Right renal pelvis (tissue), 4 donors: ENCODE measurements at places on chromosomes 7 and 10. TPM values are rescaled to one million over a fixed set of nuclear protein-coding genes. Genes with fewer than 3 reads are reported as not detected.

DNA sequence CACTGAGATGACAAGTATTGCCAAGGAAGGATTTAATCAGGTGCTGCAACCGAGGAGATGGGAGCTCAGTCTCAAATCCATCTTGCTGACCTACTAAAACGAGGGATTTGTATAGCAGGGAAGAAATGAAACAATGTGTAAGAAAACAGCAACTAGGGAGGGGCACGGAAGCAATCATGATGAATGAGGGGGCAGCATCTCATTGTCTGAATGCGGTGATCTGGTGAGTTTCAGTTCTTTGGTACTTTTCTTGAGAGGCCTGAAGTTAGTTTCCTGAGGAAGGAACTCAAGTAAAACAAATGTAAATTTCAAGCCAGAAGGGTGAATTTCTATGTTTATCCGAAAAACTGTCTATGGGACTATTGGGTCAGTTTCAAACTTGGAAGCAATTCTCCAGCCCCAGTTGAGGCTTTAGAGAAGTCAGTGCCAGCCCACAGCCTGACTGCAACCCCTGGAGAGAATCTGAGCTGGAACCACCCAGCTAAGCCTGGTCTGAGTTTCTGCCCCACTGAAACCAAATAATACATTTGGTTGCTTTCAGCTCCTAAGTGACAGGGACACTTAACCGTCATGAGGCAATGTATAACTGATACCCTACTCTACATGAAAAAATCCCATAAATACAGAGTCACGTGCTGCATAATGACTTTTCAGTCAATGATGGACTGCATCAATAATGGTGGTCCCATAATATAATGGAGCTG, 45.8 kb upstream of the TNS3 start:
- DNase-seq, result no peak

DNA sequence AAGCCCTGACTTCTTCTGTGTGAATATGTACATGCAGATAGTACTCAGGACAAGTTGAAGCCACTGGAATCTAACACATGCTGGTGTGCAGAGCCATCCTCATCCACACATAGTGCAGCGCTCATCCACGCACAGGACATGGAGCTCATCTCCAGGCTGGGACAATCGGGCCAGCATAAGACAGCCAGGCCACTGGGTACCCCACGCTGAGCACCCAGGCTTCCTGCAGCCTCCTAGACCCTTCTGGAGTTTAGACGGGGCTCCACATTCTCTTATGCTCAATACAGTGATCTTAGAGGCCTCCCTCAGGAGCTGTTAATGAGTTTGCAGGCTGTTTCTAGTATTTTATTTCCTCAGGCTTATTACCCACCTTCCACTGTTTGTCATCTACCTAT, 238.9 kb downstream of the TNS3 start:
- no peak for DNase-seq

ZNF727 gene
- not detected for polyA plus RNA-seq

DNA sequence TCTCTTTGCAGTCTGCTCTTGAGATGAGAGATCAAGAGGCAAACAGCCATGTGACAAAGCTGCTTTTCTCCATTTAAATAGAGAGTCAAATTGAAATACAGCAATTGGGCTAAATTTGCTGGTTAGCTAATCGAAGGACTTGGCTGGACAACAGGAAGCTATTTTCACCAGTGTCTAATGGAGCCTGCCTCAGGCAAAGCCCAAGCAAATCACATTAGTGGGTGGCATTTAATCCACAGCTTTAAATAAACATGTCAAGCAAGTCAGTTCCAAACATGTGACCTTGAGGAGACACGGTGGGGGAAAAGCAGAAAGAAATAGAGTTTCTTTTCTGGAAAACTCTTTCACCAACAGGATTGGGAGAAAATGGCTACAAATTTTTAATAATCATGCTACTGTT, 180.5 kb upstream of the AOAH start:
- peak; percentile 20 for DNase-seq

DNA sequence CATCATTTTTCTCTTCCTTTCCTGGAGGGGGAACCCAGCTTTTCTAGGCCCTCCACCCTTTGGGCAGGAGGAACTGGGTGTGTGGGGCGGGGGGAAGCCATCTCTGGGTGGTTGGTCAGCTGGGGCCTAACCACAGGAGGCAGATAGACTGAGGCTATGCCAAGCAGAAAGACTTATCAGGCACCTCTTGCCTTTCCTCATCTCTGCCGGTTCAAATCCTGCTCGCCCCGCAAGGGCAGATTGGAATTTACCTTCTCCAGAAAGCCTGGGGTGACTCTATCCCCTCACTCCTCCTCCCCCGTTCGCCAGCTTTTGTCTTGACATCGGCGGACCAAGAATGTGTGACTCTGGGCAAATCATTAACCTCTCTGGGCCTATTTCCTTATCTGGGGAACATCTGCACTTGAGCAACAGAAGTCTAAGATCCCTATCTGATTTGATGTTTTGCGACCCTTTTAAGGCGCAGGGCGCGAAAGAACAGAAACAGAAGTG, 584 bp upstream of the GARS1 start:
- no peak for DNase-seq

GRCh38 chr7:76293407-76293901, 9.0 kb upstream of the HSPB1 start:
- no peak for DNase-seq

DNA sequence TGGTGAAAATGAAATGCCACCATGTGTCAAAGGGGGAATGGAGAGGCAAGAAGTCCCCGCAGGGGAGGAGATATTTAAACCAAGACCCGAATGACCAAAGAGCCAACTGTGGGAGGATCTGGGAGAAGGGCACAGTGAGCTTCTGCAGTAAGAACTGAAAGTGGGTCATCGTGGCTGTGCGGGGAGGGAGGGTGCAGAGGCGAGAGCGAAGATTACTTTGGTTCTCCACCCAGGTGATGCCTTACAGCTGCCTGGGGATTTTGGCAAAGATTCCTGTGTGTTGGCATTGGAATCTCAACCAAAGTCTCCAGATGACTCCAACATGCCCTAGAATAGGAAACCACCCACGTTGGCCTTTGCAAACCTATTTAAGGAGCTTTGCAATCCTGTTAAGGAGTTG, 44.2 kb upstream of the ADAM12 start:
- DNase-seq, result no peak

CCDC146 gene
- polyA plus RNA-seq, result 21.2 TPM

- DNase-seq, result no peak
These were observed 111.7 kb downstream of the PARP12 start for GRCh38 chr7:139950881-139951525.

DNA sequence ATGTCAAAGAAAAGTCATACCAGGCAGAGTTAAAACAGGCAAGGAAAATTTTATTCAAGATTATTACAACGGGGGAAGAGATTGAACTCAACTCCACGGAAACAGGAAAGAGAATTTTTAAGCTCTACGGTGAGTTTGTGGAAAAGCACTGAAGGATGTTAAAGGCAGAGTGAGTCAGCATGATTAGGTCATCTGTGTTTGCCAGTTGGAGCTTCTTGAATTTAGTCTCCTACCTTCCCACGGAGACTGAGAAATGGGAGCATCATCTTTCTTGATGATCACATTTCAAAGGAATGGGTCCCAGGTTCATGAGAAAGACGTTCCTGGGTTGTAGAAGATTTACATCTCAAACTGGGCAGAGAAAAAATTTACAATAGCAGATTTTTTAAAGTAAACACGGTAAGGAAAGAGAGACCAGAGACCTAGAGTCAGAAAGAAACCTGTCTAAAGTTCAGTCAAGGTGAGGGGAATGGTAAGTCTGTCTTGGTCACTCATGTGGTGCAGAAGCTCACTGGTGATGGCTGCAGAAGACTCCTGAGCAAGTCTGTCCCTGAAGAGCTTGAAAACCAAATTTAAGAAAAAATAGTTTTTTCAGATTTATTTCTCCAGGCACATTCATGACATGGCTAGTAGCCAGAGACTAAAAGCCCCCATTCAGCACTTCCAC, 516.9 kb upstream of the LRRN3 start:
- DNase-seq, result no peak

DNA sequence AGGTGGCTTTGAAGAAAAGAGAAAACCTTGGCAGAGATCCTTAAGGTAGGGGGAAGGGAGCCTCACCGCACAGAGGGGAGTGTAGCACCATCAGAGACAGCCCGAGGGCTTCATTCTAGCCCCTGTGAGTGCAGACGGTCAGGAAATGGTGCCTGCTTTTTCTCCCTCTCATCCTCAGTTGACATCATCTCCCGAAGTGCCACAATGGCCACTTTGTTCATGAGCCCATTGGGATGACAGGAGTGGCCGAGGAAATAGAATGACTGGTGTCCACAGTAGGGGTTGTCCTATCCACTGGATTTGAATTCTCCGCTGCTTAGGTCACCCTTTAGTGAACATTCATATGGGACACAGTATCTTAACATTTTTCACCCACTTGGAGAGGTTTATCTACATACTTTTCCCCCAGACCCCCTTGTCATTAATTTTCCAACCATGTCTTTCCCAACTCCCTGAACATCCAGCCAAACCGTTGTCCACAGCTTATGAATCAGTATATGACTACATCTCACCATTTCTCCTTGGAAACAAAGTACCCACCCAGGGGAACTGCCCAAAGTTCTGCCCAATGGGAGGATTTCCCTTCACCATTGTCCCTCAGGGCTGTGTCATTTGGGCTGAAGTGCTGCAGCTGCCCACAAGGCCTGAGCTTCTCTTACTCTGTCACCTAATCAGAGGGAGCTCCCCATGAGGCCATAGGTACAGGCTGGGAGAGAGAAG, 108.8 kb downstream of the ADCY1 start:
- no peak for DNase-seq

DNA sequence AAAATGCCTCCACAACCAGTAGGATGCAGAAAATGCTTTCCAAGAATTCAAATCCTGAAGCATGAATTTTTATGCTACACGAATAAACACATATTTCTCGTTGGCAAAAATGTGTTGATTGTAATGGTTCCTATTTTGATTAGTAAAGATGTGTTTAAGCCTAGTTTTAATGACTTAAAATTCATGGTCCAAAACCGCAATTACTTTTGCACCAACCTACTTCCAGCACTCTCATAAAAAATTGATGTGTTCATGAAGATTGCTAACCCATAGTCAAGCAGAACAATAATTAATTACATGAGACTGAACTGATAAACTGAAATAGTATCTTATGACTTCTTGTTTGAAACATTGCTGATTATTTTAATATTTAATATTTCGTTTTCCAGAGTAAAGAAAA, 828.8 kb downstream of the CCSER2 start:
- no peak for DNase-seq

CFTR gene
- 5.5 TPM for polyA plus RNA-seq

HHEX gene
- polyA plus RNA-seq, result 11.1 TPM

CEP55 gene
- polyA plus RNA-seq, result 17.0 TPM

SPDYE9 gene
- polyA plus RNA-seq, result 0.29 TPM

DNA sequence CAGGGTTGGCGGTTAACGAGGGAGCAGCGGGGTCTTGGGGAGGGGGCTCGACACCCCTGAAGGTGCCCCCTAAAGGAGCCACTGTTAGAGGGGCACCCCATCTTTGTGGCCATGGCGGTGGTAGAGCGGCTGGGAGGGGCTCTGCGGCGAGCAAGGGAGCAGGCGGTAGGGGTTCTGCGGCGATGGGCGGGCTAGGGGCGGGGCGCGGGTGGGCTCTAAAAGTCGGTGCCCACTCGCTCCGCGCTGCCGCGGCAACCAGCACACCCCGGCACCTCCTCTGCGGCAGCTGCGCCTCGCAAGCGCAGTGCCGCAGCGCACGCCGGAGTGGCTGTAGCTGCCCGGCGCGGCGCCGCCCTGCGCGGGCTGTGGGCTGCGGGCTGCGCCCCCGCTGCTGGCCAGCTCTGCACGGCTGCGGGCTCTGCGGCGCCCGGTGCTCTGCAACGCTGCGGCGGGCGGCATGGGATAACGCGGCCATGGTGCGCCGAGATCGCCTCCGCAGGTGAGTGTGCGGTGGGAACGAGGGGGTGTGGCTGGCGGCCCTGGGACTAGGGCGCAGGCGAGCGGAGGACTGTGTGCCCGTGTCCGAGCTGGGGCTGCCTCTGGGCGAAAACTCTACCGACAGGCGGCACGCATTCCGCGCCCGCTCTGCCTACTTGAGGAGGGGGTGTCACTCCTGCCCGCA, at the start of gene MEST:
MEST (plus strand) TSS at position 245 of the 682 bp plus-strand sequence; CDS start at position 474, 229 bp downstream.
- no peak for DNase-seq

LRRC17 gene
- polyA plus RNA-seq, result 97.2 TPM

DNA sequence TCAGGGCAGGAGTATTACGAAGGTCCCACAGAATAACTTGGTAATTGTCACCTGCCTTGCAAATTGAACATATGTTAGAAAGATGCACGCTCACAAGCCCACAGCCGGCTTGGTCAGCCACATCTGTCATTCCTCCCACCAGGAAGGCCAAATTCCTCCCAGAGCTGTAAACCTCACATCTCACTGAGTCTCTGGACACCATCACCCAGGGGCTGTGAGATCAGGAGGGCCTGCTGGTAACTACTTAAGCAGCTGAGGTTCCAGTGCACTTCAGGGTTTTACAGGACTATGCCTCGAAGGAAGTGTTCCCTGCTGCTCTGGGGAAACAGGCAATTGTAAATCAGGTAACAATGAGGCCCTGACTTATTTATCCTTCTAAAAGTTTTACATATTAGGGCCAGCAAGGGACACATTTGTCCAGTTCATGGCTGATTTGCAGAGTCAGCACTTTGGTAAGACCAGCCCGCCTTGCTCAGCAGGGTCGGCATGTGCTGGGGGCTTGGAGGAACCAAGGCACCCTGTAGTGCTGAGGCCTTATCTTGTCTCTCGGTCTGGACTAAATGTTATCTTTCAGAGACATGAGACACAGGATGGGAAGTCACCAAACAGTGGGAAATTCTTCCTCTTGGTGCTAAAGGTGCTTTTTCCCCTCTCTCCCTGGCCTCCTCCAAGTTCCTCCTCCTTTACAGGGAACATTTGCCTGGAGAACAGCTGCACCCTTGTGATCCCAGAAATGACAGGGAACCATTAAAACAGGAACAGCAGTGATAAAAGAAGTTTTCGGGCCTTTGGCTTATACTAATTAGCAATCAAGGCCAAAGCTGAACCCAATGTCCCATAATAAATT, 34.3 kb downstream of the PYROXD2 start:
- DNase-seq, result no peak

DNA sequence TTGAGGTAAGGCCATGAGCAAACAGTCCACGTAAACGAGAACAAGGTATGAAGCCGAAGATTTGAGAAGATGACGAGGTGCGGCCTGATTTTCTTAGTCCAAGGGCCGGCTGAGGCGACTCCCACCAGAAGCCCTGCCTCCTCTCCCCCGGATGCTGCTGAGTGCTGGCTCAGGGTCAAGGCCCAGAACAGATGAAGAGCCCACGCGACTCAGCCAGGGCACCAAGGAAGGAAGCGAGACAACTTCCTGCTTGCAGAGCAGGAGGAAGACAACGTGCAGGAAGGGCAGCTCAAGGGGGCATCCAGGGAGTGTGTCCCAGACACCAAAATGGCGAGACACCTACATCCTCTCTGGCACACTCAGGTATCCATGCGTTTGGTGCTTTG, 99.5 kb downstream of the CYTH3 start:
- DNase-seq, result no peak

KCNMA1 gene
- 4.0 TPM for polyA plus RNA-seq
